Right atrium auricular region (tissue), 2 donors: ENCODE measurements at places on chromosomes 11 and 22.

DNA sequence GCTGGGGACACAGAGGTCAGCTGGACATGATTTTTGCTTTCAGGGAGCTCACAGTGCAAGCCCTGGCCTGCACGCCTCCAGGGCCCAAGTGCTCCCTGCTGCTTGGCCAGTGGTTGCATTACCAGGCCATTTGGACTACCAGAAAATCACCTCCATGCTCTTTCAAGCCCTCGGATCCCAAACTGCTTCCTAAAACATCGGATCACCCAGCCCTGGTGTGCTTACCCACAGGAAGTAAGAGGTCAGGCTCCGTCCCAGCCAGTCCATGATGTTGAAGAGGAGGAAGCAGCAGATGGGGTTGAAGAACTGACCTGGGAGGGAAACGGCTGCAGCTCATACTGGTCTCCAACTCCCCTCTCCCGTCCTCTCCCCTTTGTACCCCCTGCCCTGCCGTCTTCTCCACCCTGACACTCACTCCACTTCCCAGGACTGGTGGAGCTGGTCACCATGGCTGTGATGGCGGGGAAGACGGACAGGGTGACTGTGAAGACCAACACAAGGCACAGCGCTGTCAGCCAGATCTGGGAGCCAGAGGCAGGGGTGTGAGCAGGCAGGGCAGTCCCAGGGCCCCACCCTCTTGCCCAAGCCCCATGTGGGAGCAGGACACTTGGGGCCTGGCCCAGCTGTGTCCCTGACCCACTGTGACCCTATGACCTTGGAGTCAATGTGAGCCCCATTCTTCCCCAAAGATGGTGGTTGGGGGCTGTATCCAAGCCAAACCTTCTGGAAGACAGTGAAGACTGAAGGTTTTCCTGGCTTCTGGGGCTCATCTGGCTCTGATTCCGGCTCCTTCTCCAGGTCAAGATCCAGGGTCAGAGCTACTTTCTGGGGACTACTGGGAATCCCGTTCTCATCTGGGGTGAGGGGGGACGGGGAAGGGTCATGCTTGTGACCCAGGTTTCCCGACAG lies 5.6 kb downstream of the SLC29A2 start:
- no peak for DNase-seq

DNA sequence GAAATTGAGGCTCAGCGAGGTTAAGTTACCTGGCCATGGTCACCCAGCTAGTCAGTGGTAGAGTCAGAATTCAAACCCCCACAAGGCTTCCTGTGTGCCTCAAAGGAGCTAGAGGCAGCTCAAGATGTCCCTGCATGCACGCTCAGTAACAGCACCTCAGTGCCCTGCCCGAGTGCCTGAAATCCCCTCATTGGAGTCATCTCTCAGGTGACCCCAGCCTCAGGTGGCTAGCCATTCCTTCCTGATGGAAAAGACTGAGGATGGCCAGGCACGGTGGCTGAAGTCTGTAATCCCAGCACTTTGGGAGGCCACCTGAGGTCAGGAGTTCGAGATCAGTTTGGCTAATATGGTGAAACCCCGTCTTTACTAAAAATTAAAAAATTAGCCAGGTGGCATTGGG lies 36.9 kb downstream of the LIF start:
- DNase-seq: no peak

GRCh38 chr11:35554491-35555437 lies 29.3 kb upstream of the PAMR1 start:
- no peak for DNase-seq

GRCh38 chr22:30375312-30375849 lies 11.8 kb downstream of the RNF215 start:
- no peak for DNase-seq

DNA sequence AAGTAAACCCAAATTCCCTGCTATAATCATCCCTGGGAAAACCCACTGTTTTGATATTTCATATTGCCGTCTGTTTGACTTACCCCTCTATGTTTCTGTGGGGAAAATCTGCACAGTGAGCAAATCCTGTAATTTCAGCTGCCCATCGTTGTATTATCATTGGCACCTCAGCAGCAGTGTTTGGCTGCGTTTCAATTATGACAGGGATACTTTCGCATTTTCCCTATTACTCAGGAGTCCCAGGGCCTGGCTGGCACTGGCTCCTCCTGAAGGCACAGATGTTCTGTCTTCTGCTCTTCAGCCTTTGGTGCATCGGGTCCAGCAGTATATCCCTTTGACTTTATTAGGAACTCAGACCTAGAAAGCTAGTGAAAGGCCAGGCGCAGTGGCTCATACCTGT lies 12.2 kb upstream of the MMP12 start:
- DNase-seq: no peak

DNA sequence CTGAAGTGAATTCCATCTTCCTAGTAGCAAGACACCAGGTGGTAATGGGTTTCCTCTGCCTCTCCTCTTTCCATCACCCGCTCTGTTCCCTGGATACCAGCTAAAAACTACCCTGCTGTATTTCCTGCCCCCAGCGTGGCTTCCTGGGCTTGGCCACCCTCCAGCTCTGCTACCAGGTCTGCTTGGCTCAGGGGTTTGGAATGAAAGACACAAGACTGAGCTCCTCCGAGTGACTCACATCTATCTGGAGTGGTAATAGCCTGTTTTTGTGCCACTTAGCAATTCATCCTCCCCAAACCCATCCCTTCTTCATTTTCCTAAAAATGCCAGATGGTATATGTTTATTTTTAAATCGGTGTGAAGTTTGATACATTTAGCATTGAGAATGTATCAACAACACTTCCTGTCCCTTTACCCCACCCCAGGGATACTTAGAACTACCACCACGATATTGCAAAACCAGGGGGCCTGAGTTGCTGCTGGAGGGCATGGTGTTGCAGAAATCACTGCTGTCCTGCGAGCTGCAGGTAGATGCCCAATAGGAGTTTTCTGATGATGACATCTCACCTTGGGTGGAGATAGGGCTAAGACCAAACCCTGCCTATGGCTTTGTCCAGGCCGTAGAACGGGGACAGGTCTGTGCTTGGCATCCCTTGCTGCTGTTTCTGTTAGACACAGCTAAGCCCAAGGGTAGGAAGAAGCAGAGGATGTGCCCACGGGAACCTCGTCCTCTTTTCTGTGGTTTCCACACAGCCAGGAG lies 7.5 kb upstream of the MICAL3 start:
- DNase-seq: no peak
